AG04450 (cell line): ENCODE measurements at places on chromosomes 6 and 20.

DNA sequence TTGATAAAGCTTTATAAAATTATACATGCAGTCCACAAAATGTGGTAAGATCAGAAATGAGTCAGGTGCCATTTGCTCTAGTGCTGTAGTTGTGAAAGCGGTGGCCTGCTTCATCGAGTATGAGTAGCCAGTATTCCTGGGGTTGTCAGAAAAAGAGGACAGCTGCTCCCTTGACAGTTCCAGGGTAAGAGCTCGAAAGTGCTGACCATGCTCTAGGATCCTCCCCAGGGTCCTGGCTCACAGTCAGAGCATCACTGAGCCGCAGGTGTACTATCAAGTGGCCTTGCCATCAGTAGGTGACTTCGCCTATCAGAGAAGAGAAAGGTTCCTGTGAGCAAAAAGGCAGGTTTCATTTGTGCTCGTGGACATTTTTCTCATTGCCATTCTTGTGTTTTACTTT is 3.6 kb downstream of the BTBD3 start:
- DNase-seq, result no peak

- no peak for DNase-seq
These were observed 50.8 kb downstream of the KAT14 start for GRCh38 chr20:18188434-18188833.

GRCh38 chr20:44404204-44405181 is 49.0 kb downstream of the HNF4A start:
- no peak for DNase-seq

DNA sequence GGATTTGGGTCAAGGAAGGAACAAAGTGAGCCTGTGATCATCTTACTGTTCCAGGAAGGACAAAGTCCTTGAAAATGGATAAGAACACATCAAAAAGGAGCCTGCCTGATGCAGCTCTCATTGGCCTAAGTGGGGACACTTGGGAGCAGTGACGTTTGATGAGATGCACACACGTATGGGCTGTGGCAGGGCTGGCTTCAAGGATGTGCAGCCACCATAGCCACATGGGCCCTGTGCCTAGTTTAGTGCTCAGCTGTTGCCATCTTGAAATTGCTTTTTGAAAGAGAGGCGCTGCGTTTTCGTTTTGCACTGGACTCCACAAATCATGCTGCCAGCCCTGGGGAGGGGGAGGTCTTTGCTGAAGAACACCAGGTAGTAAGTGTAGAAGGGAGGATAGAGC is 6.6 kb upstream of the NPEPL1 start:
- DNase-seq, result no peak

- no peak for DNase-seq
These were observed 80.7 kb upstream of the CD83 start for GRCh38 chr6:14036911-14037310.

GRCh38 chr20:12199703-12200102 is 282.0 kb downstream of the BTBD3 start:
- DNase-seq, result no peak
